ENCODE measurements at places on chromosomes 2 and 18.

- no peak for DNase-seq
Observed at GRCh38 chr2:36404754-36405153, 49.2 kb downstream of the CRIM1 start.

- DNase-seq: no peak
Observed at GRCh38 chr2:239621611-239622010, 220.8 kb upstream of the HDAC4 start.

DNA sequence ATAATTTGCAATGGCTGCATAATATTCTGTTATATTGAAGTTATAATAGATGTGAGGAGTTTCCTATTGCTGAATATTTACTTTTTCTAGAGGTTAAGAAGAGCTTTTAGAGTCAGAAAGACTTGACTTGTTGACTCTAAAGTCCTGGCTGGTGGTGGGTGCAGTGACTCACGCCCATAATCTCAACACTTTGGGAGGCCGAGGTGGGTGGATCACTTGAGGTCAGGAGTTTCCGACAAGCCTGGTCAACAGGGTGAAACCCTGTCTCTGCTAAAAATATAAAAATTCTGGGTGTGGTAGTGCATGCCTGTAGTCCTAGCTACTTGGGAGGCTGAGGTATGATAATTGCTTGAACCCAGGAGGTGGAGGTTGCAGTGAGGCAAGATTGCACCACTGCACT is 33.9 kb upstream of the ATIC start:
- no peak for DNase-seq

DNA sequence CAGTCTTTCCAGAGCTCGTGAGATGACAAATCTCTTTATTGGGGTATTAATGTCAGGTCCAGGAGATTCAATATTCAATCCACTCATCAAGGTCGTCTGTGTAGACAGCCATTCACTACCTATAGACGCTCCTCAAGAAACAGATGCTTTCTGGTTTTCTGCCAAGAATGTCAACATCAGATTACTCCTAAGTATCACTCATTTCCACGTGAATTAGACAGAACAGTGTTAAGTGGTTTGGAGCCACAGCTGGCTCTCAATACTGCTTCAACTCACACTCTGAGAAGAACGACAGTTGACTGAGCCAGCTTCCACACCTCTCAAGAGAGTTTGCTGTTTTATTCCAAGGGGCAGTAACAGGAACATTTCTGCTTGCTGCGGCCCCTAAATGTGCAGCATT is 113.5 kb upstream of the NEDD4L start:
- DNase-seq: no peak

DNA sequence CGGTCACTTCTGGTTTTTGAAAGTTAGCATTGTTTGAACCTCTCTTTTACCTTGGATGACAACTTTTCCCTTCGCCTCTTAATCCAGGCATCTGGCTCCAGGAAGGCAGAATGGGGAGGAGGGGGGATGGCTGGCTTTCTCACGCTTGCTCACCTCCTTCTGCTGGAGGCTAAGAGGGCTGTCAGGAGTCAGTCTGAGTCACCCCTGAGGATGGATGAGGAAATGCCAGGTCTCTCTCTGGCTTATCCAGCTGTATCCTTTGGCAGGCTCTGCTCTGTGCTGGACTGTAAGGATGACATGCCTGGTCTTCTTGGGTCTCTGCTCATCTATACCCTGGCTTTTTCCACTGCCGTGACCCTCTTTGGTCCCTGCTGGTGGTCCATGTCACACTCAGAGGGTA is 142.9 kb upstream of the GYPC start:
- no peak for DNase-seq

DNA sequence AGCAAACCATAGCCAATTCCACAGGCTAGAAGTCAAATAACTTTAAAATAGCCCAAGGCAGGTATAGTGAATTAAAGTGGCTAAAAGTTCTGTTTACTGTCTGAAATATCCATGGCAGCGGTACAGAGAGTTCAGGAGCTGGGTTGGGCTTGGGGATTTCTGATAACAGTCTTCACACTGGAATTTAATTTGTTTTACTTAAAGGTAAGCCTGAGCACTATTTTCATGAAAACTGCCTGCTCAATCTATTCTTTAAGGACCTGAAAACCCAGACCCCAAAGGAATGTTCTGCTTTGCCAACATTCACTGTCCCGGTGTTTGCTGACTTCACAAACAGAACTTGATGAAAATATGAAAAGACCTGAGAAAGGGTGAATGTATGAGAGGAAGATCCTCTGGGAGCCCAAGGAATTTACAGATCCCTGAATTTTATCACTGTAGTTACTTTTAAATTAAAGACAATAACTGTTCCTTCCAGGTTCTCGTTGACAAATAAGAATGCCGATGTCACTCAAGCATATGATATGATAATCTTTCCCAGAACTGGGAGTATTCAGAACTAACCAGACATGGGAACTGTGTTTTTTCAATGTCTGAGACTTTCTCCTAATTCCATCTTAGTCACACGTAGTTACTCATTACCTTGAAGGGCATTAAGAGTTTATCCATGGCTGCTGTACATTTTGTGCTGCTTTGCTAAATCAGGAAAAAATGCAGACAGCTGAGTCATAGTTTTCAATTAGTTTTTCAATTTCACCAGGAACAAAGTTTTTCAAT is 28.3 kb upstream of the ITGB6 start:
- DNase-seq: no peak

GRCh38 chr2:6675791-6676190 is 189.9 kb downstream of the CMPK2 start:
- no peak for DNase-seq

DNA sequence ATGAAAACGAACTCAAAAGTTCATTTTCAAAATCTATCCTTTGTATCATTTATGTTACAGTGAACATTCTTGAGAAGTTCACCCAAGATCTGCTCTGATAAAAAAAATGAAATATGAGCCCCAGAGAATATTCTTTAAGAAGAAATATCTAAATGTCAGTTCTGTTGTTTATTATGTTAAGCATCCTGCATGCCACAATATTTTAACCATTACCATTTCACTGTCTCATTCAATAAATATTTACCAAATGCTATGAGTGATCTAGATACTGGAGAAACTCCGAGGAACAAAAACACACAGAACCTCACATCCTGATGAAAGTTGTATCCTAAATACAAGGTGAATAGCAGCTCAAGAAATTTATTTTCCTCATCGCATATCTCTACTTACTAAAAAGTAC is 170.2 kb downstream of the ZNF385B start:
- no peak for DNase-seq

GRCh38 chr2:137333386-137334165 is 568.2 kb downstream of the THSD7B start:
- DNase-seq: no peak

DNA sequence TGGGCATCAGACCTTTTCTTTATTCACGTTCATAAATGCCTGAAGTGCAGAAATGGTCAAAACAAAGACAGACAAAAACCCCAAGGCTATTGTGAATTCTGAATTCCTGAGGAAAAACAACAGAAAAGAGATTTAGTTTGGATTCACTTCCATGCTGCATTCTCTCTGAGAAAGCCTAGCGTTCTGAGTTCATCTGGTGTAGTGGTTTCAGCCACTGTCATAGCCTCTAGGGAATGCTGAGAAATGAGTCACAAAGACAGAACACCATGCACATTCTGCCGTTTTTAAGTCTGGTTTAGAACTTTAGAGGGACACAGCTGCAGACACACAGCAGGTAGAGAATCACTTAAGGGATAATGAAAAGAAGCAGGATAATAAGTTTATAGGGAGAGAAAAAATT is 93.8 kb downstream of the LRP1B start:
- no peak for DNase-seq
